ENCODE measurements at places on chromosomes 6 and 20. TPM values are rescaled to one million over a fixed set of nuclear protein-coding genes. Genes with fewer than 3 reads are reported as not detected.

FANCE gene
- total RNA-seq, result 16.0 TPM

KIF3B gene
- 17.1 TPM for total RNA-seq

KCNB1 gene
- 0.02 TPM for total RNA-seq

HMGCLL1 gene
- total RNA-seq, result not detected

SCRT2 gene
- not detected for total RNA-seq
